Stimulated activated CD8-positive, alpha-beta memory T cell treated with anti-CD3 and anti-CD28 coated beads, Interleukin-7, amount 100 ng/mL, for 1 hour (primary cell): ENCODE measurements at places on chromosomes 1 and 21.

DNA sequence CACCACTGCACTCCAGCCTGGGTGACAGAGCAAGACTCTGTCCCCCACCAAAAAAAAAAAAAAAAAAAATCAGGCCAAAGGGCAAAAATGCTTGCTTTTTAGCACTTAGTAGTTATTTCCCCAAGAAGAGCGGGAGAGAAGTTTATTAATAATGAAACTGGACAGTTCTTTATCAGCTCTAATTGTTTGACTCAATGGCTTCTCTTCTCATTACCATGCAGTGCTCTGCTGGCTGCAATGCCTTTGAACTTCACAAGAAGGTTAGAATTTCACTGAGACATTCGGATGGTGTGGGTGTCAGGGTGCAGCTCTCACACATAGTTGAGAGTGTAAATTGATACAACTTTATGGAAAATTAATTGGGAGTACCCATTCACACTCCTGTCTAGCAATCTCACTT lies 63.7 kb downstream of the EDARADD start:
- no peak for DNase-seq

DNA sequence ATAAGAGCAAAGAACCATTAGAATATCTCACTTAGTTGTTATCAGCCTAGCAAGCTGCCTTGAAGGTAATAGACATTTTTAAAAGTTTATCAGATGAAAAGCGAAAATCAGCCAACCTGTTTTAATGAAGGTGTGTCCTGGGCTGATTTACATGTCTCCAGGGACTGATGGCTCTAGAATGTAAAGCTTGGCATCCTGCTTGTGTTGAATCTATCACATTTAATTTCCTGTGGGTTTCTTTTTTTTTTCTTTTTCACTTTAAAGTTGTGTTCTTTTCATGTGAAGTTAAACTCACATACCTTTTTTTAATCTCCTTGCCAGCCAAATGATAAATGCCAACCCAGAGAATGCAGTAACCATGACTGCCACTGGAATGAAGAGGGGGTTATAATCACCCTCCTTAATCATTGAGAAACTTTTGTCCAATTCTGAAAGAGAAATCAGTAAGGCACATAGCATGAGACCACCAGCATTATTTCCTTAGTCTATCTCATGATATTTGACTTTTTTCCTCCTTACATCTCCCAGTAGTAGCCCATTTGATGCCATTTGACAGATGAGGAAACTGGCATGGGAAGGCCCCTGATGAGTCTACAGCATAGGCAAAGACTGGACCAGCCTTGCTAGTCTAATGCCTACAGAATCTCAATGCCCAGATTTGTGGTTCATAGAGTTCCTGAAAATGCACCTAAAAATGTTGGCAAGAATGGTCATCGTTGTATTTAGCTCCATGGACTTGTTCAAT lies 10.0 kb downstream of the SELL start:
- DNase-seq = no peak

DNA sequence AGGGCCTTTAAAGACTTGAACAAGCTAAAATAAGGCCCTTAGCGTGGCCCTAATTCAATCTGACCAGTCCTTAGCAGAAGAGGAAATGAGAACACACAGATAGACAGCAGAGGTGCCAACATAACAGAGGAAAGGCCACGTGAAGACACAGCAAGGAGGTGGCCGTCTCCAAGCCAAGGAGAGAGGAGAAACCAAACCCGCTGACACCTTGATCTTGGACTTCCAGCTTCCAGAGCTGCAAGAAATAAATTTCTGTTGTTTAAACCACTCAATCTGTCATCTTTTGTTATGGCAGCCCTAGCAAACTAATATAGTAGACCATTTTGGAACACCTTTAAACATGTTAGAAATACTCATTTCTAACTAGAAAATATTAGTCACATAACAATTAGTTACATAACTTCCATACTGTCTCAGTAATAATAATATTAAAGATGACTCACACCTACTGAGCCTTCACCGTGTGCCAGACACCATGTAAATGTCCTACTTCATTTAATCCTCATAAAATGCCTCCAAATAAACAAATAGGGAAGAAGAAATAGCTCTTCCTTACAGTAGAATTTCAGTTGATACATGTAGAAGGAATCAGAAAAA lies 47.9 kb downstream of the S1PR1 start:
- DNase-seq = no peak

- DNase-seq = no peak
Observed at GRCh38 chr1:233608988-233609387, 4.9 kb upstream of the KCNK1 start.

- no peak for DNase-seq
Observed at GRCh38 chr1:23008901-23009300, 6.8 kb downstream of the TEX46 start.

- DNase-seq = no peak
Observed at GRCh38 chr1:53947172-53947907, 1.2 kb downstream of the LRRC42 start.

DNA sequence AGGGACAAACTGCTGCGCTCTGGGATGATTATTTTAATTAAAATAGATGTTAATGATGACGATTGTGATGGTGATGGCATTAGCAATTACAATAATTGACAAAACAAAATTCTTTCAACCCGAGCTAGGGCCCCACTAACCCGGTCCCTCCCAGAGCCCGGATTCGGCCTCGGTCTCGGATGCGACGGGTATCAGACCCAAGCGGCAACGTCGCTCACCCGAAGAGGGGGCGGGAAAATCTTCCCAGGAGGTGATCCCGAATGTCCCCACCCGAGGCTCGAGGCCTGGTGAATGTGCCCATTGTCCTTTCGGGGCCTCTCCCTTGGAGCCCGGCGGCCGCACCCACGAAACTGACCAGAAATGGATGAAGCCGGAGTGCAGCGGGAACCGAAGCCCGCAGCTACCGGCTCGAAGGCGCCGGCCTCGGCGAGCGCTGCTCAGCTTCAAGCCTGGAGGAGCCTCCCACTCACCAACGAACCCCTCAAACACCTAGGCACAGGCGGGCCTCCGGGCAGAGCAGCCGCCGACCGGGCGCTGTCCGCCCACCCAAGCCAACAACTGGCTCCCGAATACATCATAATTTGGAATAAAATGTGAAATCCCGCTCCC lies 1.2 kb downstream of the TAL1 start:
- no peak for DNase-seq

DNA sequence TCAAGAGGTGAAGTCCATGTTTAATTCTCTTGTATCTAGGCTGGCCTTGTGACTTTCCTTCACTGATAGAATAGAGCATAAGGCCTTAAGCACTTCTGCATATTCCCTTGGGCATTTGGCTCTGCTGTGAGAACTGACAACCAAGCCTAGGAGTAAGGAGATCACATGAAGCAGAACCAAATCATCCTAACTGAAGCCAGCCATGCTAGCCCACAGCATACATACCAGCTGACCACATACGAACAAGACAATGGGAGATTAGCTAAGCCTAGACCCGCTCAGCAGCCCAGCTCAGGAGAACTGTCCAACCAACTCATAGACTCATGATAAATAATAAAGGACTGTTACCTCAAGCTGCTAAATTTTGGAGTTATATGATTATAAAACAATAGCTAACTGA lies 114.6 kb upstream of the NEK7 start:
- DNase-seq = no peak

- DNase-seq = no peak
Observed at GRCh38 chr1:239723776-239724367, 337.5 kb downstream of the CHRM3 start.

GRCh38 chr1:46413596-46413985 lies 19.5 kb downstream of the FAAH start:
- no peak for DNase-seq

GRCh38 chr1:218205721-218206120 lies 79.4 kb upstream of the RRP15 start:
- no peak for DNase-seq

GRCh38 chr1:54681358-54681757 lies 34.3 kb upstream of the TTC4 start:
- no peak for DNase-seq

- DNase-seq = no peak
Observed at GRCh38 chr21:46052703-46053651, 44.9 kb upstream of the COL6A2 start.

DNA sequence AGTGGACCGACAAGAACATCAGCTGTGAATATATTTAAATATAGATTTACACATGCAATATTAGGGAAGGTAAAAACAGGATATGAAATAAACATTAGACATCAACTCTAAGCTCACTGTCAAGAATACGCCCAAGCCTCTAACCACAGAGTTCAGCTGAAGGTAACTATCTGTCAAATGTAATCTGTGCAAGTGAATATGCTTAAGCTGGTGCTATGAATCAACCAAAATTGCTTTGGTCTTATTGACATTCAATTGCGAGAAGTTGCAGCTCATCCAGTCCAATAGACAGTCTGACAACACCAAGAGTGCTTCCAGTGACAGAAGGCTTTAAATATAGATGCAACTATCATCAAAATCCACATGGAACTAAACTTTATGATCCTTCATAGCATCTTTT lies 32.3 kb downstream of the USH2A start:
- DNase-seq = no peak

- DNase-seq = no peak
Observed at GRCh38 chr21:36792505-36792967, 93.6 kb downstream of the SIM2 start.

GRCh38 chr1:115186711-115187265 lies 97.5 kb upstream of the TSPAN2 start:
- DNase-seq = no peak

GRCh38 chr1:222373216-222373615 lies 174.7 kb downstream of the HHIPL2 start:
- DNase-seq = no peak

DNA sequence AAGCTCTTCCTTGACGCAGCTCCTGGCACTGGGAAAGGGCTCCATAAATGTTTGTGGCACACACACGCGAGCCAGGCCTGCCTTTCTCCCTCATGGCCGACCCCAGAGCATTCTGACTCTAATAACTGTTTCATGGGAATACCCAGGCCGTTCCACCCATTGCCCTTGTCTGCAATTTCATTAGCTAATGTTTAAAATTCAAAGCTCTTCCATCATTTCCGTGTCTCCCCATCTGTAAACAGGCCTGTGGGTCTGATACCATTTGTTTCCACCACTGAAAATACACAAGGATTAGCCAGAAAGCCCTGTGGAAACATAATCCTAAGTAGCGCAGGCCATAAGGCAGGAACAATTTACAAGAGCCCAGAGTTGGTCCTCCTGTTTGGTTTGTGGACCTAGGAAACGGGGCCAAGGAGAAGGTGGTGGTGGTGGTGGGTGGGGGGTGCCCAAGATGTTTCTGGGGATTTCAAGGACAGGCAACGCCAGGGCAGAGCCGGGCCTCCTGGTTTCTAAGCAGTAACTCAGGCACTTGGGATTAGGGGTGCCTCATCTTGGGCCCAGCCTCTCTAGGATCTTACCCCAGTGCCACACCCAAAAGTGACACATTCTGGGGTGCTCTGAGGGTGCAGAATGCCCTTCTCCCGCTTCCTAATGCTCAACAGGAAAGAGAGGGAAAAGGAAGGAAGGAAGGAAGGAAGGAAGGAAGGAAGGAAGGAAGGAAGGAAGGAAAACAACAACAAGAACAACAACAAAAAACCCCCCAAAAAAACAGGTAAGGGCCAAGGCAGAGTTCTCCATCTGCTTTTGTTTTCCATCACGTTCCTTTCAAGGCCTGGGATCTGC lies 79.4 kb downstream of the SSBP3 start:
- DNase-seq = no peak
